Central memory CD4-positive, alpha-beta T cell (primary cell): ENCODE measurements at places on chromosomes 16 and 17.

DNA sequence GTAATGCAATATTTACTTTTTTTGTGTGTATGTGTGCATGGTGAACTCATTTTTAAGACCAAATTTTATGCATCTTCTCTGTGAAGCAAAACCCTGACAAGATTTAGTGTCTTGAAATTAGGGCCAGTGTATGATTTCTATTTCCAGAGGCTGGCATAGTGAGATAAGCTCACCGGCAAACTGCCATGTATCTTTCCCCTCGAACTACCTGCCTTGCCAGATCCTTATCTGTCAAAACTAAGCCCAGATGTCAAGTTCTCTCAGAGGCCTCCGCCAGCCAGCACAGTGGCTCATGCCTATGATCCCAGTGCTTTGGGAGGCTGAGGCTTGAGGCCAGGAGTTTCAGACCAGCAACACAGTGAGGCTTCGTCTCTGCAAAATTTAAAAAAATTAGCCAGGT lies 10.0 kb downstream of the USP32 start:
- DNase-seq = no peak

DNA sequence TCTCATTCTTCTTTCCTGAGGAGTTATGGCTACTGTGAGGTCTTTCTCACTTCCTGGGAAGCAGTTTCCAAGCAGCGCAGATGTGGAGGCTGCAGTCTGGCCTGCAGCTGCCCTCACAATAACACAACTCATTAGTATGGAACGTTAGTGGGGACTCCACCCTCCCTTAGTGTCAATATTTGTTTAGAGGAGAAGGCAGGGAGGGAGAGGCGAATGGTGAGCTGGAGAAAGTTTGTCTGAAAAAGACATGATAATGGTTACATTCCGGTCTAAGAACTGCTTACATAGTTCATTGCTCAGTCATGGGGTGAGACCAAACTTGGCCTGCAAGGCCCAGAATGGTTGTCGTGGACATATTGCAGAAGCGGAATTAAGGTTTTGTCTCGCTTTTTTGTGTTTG lies 170.2 kb downstream of the HS3ST3B1 start:
- DNase-seq = no peak

DNA sequence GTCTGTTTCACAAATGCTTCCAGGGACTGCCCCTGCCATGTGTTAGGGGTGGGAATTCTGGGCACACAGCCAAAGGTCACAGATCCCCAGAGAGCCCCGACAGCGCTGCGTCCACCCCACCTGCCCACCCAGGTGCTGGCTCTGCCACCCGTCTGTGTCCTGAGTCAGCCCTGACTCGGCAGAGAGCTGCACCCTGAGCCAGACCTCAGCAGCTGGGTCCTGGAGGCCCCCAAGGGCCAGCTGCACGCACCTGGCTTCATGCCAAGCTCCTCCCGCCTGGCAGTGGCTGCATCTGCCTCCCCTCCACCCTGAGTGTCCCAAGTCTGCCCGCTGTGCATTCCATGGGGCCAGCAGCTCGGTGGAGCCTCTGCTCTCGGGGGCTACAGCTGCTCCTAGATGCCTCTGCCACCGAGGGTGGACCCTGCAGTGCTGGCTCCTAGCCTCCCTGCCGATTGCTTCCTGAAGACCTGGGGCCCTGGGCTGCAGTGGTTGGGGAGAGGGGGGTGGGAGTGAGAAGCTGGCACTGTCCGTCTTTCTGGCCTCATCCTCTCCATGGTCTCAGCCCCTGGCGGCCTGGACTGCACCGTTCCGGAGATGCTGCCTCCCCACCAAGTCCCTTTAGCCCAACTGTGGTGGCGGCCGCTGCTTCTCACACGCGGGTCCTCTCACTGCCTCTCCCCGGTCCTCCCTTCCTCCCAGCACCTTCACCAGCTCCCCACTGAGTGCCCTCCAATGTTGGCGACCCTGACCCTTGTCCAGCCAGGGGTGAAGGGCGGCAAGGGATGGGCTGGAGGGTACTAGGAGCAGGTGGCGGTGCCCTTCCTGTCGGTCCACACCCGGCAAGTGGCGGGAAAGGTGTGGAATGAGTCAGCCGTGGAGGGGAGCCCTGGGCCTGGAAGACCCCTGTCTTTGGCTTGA lies 3.0 kb downstream of the SECTM1 start:
- no peak for DNase-seq

DNA sequence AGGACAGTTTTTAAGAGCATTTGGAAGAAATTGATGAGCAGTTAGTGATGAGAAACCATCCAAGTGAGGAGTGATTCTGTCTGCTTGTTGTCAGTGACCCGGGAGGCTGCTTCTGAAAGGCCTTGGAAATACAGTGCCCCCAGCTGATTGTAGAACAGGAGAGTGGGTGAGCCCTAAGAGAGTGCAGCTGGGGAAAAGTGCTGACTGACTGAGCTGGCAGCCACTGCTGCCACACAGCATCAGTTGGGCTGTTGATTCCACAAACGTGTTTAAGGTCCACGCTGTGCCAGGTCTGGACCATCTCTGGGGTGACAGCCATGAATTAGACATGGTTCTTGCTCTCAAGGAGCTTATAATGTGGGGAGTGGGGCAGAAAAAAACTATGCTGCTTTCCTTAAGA lies 18.9 kb downstream of the NUP93 start:
- no peak for DNase-seq

DNA sequence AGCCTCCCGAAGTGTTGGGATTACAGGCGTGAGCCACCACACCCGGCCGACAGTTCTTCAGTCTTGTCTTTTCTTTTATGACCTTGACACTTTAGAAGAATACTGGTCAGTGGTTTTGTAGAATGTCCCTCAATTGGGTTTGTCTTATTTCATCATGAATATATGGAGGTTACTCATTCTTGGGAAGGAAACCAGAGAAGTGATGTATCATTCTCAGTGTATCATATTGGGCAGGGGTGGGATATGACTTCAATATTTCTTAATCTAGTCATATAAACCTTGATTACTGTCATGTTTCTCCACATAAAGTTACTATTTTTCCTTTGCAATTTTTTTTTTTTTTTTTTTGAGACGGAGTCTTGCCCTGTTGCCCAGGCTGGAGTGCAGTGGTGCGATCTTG lies 36.9 kb downstream of the SNTB2 start:
- no peak for DNase-seq

- no peak for DNase-seq
Measured at GRCh38 chr17:76957678-76958464, 89.7 kb downstream of the MGAT5B start.

- no peak for DNase-seq
Measured at GRCh38 chr17:82435103-82435502, 15.4 kb downstream of the CYBC1 start.

- no peak for DNase-seq
Measured at GRCh38 chr17:65941356-65941899, 250.5 kb downstream of the CEP112 start.
